ENCODE measurements at places on chromosomes 3 and 15. TPM values are rescaled to one million over a fixed set of nuclear protein-coding genes. Genes with fewer than 3 reads are reported as not detected.

The PTPRG gene
- total RNA-seq, result 6.1 TPM

The CIB2 gene
- total RNA-seq, result 8.0 TPM

The OCA2 gene
- total RNA-seq, result not detected

GRCh38 chr3:141009496-141009895 lies 41.7 kb upstream of the SPSB4 start:
- DNase-seq, result no peak

DNA sequence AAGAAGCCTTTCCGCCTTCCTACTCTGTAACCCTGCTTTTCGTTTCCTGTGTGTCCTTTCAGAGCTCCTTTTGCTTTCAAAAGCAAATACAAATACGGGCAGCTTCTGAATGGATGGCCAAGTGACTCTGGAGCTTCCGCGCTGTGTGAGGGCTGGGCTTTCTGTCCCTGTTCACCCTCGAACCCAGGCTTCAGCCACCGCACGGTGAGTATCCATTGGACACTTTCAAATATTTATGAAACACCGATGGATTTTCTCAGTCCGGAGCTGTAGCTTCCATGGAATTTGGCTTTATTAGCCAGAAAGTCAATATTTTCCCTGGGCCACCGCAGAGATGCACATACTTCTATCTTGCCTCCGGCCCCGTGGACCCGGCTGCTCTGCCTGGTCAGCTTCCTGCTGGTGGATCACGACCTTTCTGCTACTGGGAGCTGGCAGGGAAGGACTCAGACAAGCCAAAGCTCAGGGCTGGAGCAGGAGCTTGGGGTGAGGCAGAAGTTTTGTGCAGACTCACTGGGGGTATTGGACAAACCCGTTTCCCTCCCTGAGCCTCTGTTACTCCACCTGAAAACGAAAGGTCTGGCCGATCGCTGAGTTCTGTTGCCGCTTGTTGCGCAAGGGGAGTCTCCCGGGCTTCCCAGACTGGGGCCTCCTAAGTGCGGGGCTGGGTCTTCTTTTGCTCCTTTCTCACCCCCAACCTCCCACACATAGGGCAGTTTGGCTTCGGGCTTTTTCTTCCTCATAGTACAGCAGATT lies 63.6 kb downstream of the LINGO1 start:
- no peak for DNase-seq

DNA sequence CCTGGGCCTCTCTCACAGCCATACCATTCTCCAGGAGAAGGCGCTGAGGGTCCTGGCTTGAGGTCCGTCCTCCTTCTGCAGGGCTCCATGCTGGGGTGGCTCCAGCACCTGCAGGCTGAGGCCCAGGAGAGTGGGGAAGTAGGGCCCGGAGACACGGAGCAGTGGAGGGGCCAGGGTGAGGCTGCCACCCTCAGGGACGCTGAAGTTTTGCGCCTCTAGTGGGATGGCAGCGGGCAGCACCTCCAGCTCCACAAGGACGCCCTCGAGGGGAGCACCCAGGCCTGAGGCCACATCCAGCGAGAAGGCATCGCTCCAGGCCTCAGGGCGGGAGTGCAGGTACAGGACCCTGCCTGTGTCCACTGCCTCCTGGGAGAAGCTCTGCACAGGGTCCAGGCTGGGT lies 27.5 kb downstream of the CSPG4 start:
- DNase-seq, result no peak

GRCh38 chr3:49329186-49329585 lies 10.7 kb downstream of the USP4 start:
- DNase-seq, result no peak

- no peak for DNase-seq
These were observed 6.8 kb upstream of the PDCD6IP start for GRCh38 chr3:33791477-33792166.

DNA sequence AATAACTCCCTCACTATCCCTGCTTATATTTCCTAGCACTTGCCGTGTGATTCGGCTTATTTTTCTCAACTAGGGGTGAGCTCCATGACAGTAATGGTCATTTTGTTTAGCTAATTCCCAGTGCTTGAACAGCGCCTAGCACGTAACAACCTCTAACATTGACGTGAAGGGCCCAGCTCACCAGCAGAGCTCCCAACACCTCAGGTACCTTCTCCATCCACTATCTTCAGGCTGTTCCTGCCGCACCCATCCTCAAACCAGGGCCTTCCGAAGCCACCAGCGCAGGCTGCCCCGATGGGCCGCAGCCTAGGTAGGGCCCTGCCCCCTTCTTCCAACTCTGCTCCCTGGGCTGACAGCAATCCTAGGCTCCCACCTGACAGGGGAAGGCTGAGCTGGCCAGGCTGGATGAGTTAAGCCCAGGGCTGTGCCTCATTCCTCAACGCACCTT lies 751 bp upstream of the RPS17 start:
- peak; percentile 34 for DNase-seq

- DNase-seq, result no peak
These were observed 556.6 kb downstream of the FOXP1 start for GRCh38 chr3:71026634-71027578.

GRCh38 chr3:197151580-197151979 lies 122.0 kb upstream of the MELTF start:
- DNase-seq, result peak; percentile 71

DNA sequence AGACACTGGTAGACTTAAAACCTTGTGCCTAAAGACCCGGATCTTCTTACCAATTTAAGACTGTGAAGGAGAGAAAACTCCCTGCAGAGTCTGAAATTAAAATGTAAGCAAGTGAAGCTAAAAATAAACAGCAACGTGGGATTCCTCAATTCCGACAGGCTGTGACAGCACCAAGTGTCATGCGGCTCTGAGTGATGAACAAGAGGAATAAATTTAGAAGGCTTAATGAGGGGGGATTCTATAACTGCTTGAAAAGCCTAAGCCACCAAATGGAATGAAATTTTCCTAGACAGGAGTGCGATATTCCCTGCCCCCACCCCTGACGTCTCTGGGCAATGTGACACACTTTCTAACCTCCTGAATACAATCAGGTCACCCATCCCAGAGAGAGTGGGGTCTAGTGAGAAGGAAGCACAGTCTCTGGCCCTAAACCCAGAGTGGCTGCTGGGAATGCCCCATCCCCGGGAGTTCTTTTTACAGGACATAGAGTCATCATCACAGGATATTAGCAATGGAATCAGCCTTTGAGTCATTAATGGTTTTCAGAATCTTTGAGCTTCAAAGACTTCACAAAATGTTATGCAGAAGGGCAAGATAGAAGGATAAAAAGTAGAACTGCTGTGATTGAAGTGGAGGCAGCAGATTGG lies 114.3 kb downstream of the EDEM1 start:
- no peak for DNase-seq

GRCh38 chr3:129624347-129625071 lies 18.0 kb upstream of the PLXND1 start:
- no peak for DNase-seq
